ENCODE measurements at places on chromosomes 7 and 10.

GRCh38 chr10:77027141-77027540, 610.5 kb downstream of the KCNMA1 start:
- DNase-seq = no peak

GRCh38 chr7:132551439-132551838, 24.8 kb downstream of the PLXNA4 start:
- no peak for DNase-seq

- no peak for DNase-seq
Observed at GRCh38 chr10:46787321-46787615, 124.0 kb upstream of the PTPN20 start.

GRCh38 chr7:159118197-159118595, 26.5 kb downstream of the VIPR2 start:
- DNase-seq = no peak

DNA sequence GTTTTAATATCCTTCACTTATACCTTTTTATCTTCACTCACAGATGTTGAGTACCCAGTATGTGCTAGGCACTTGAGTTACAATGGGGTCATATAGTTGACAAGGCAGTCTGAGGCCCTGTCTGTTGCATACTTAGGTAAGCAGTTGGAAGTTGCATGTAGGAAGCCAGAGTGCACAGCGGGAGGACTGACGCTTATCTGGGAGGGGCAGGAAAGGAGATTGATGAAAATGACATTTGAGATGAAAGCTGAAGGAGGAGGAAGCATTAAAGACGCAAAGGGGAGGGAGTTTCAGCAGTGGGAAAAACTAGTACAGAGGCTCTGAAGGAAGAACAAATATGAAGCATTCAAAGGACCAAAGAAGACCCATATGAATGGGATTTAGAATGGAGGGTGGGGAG, 266.2 kb downstream of the HTR7 start:
- no peak for DNase-seq

- peak; percentile 17 for DNase-seq
Observed at GRCh38 chr7:33107136-33108066, 1.8 kb downstream of the RP9 start.

DNA sequence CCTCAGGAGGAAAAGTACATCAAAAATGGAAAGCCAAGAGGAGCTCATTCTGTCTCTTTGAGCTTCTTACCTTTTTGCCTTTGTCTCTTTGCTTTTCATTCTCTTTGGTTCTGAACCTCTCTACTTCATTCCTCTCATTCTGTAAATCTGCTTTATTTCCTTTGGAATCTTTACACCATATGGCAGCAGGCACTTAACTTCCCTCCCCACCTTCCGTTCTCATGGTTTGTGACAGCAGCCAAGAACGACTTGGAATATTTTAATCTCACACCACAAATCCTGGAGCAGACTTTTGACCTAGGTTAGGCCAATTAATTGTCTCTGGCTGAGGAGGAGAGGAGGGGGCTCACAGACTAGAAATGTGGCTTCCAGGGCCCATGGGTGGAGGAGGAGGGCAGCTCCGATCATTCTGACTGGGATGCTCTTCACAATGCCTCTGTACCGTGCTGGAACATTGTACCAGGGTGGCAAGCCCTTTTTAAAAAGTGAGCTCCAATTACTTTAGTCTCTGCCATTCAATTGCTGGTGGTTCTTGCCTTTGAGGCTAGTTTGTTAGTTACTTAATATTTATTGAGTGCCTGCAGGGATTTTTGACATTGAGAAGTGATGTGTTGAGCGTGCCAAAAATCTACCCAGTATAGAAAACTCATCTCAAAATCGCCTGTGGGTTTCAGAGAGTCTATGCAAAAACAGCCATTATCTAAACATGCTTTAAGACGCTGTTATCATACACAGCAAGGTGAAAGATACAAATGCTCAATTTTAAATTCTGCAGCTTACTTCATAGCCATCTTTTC, 386.6 kb downstream of the DPP6 start:
- no peak for DNase-seq

GRCh38 chr10:8534096-8534495, 479.6 kb downstream of the GATA3 start:
- DNase-seq = no peak

DNA sequence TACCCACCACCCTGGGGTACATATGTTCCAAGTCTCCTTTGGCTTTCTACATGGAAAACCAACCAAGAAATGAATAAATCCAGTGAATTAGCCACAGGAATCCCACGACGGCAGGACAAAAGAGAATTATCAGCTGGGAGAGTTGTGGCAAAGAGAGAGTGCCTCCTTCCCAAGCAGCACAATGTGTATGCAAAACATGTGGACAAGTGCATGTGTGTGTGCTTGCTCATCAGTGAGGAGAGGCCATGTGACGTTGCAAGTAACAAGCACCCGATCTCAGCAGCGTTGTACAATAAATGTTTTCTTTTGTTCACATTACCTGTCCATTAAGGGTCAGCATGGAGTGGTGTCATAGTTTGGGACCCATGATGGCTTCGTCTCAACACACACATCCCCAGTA, 50.0 kb upstream of the EMX2 start:
- DNase-seq = no peak

- no peak for DNase-seq
Observed at GRCh38 chr10:62130948-62131347, 137.7 kb downstream of the RTKN2 start.

GRCh38 chr10:51180141-51180540, 105.9 kb downstream of the PRKG1 start:
- no peak for DNase-seq

GRCh38 chr10:14601872-14602725, 172.6 kb downstream of the FAM107B start:
- no peak for DNase-seq

- no peak for DNase-seq
Observed at GRCh38 chr10:115051216-115051615, 41.9 kb upstream of the ATRNL1 start.

DNA sequence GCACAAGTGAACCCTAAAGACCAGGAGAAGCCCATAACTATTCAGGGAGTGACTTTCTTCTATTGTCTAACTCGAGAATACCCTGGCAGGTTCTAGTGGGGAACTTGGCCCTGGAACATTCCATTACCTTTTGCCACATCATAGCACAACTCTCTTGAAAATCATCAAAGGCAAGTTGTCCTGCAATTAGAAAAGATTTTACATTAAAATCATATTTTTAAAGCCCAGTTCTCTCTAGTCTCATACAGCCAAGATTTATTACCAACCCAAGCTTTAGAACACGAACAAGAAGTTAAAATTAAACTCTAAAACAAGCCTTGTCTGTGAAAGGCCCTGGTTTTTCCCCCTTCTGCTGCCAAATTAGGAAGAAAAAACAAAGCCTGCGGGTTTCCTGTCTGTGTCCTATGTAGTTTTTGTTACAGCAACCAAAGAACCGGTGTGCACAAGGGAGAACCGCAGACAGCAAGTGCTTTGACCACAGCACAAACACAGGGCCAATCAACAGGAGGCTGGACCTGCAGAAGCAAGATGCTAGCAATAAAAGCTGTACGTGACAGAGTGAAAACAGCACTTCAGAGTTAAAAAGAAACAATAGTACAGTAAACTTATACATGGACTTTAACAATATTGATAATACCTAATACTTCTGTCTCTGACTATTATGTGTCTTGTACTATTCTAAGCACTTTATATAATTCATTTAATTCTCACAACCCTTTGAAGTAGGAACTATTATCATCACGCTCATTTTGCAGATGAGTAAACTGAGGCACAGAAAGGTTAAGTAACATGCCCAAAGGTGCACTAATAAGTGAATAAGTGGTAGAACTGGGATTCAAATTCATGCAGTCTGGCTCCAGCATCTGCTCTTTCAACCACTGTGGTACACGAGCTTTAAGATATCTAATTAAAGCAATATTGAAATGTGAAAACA, 65.8 kb downstream of the STK17A start:
- DNase-seq = no peak

DNA sequence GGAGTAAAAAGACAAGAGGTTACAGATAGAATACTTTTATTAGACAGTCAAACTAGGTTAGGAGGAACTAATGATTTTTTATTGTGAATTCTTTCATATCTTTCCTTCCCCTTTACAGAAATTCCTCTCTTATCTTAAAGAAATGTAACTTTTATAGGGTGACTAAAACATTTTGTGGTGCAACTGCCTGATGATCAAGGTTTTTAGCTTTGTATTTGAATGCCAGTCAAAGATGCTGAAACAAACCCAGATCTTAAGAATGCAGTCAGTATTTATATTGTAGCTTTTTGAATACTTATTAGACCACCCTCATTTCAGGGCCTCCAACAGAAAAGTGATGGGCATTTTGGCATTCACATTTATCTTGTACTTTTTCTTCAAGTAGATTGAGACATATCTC, 27.4 kb downstream of the TAX1BP1 start:
- DNase-seq = no peak

DNA sequence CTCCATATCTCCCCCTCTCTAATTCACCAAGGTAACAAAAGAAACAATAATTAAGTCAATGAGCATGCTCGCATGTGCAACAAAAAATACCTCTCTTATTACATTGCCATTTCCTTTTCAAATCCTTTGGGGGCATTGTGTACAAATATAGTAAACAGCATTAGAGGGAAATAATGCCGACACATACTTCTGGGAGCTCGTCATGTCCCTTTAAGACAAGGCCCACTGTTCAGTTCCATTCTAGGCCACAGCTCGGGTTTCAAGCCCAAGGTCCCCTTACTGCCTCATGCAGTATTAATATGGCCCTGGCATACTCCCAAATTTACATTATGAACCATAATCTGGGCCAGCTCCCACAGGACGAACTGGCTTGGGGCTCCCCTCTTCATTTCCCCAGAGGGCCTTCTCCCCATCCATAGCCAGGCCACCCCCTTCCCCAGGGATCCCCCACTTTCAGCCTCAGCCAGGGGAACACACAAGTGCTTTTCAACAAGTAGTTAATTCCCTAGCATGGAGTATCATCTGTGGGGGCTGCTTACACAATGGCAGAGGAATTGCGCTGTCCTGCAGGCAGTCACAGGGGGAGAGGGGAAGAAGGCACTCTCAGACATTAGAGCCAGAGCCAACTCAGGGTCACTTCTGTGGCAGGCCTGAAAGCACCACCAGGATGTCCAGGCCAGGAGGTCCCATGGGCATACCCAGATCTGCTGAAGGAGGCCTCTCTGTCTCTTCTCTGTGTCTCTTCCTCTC, 110.6 kb downstream of the KCNMA1 start:
- peak; percentile 8 for DNase-seq

- DNase-seq = no peak
Observed at GRCh38 chr10:123926401-123927264, 35.0 kb upstream of the CPXM2 start.

DNA sequence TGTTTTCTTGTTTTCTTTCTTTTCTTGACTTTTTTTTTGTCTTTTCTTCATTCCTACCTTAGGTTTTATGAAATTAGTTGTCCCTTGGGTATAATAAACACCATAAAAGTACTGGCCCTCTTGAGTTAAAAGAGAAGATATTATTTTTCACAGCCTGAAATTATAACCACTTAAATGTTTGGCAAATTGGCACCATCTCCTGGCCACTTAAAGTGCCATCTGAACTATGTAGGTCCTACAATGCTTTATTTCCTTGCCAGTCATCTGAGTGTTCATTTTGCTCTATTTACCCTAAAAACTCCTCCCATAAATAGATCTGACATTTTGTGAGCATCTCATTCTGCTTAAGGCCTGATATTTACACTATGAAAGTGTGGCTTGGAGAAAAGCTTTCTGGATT, 98.9 kb upstream of the PRKCQ start:
- no peak for DNase-seq
